Activated naive CD4-positive, alpha-beta T cell treated with Interleukin-2 at 50 U/mL for 16 hours (primary cell): ENCODE measurements at places on chromosomes 7 and 10.

DNA sequence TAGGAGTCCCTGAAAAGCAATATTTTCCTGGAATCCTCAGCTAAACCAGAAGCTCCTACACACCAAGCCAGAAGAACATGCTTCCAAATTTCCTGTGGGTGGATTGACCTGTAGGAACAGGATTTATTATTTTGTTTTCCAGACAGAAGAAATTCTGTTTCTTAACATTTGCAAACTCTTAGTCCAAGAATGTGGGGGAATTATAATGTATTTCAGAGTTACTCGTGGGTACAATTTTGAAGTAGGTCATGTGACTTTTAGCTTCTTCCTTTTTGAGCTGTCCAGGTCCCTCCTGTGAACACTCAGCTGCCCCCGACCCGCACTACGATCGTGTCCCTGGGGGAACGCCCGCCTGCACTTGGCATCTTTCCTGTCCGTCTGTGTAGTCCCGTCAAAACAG is 27.7 kb upstream of the VIPR2 start:
- no peak for DNase-seq

- no peak for DNase-seq
Observed at GRCh38 chr7:121180436-121181063, 148.2 kb upstream of the WNT16 start.

DNA sequence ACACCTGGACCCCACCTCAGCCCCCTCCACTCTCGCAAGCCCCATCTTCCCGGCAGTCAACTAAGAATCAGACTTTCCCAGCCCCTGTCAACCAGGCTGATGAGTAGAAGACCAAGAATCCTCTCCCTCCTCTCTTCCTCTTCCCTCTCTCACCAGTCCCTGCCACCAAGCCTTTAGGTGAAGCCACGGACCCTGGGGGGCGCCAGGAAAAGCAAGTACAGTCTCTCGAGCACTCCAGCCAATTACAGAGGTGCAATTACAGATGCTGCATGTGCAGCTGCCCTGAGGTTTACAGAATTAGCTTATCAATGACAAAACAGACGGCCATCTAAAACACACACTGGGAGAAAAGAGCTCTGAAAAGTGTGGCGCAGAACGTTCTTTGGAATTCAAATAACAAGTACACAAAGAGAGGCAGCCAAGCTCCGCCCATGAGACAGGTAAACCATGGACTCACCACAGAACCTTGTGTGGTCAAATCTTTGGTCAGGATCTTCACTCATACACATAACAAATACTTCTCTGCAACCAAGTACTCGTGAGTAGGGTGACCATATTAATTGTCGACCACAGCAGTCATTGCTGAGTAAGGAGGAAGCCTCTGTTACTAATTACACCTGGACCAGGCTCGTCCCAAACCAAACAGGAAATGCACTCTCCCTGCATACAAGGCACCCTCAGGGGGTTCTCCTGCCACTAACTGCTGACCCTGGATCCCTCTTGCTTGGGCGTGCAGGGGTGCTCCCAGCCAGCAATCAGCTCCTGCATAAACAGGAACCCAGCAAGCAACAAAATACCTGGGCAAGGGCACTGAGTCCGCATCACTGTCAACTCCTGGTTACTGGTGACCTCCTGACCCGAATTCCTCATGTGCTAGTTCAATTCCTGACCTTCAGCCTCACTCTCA is 189.2 kb downstream of the FAM107B start:
- no peak for DNase-seq

GRCh38 chr7:39602351-39602750 is 21.0 kb upstream of the RALA start:
- no peak for DNase-seq

GRCh38 chr7:34219153-34219718 is 313.9 kb downstream of the BMPER start:
- no peak for DNase-seq

- DNase-seq = no peak
Observed at GRCh38 chr7:71584256-71584655, 452.3 kb downstream of the GALNT17 start.

GRCh38 chr10:77027141-77027540 is 610.5 kb downstream of the KCNMA1 start:
- no peak for DNase-seq

DNA sequence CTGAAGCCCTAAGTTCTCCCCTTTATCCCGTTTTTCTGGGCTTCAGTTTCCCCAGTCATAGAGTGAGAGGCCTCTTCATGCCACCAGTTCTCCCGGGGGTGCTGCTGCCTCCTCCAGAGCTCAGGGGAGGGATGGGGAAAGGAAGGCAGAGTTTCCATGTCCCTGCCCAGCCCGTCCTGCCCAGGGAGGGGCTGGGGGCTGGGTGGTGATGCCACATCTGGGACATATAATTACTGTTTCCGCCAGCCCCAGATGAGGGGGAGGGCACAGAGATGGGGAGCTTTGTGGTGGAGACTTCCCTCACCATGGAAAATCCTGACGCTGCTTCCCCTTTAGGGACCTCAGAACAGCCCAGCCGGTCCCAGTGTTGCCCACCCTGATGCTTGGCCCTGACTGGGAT is 4.1 kb downstream of the AQP1 start:
- no peak for DNase-seq

GRCh38 chr7:145876376-145876775 is 240.2 kb upstream of the CNTNAP2 start:
- no peak for DNase-seq

- DNase-seq = no peak
Observed at GRCh38 chr10:48274636-48275035, at the start of gene FRMPD2. TSS of gene FRMPD2 (minus strand) at chr10:48274696. CDS start at chr10:48274567, 129 bp downstream.

GRCh38 chr7:134368851-134369544 is 52.3 kb upstream of the SLC35B4 start:
- no peak for DNase-seq

- DNase-seq = no peak
Observed at GRCh38 chr10:30041196-30042105, 17.9 kb downstream of the JCAD start.

GRCh38 chr7:148374396-148375259 is 215.9 kb upstream of the C7orf33 start:
- no peak for DNase-seq
